ENCODE measurements at places on chromosomes 12 and 14. TPM values are rescaled to one million over a fixed set of nuclear protein-coding genes. Genes with fewer than 3 reads are reported as not detected.
A peak's percentile ranks its signal among the peaks of the same experiment; 100 is the strongest.

Gene SLC25A47
- polyA plus RNA-seq: not detected

Gene TEX22
- polyA plus RNA-seq: 0.05 TPM

Gene MAP1LC3B2
- 0.85 TPM for polyA plus RNA-seq

Gene PKP2
- polyA plus RNA-seq: 0.03 TPM

Gene FBLN5
- 50.4 TPM for polyA plus RNA-seq

Gene REM2
- polyA plus RNA-seq: 0.06 TPM

Gene FAM186B
- 0.10 TPM for polyA plus RNA-seq

Gene ANKRD33
- polyA plus RNA-seq: not detected

- no peak for DNase-seq
Measured at GRCh38 chr12:47817272-47818006, 2.3 kb downstream of the HDAC7 start.

DNA sequence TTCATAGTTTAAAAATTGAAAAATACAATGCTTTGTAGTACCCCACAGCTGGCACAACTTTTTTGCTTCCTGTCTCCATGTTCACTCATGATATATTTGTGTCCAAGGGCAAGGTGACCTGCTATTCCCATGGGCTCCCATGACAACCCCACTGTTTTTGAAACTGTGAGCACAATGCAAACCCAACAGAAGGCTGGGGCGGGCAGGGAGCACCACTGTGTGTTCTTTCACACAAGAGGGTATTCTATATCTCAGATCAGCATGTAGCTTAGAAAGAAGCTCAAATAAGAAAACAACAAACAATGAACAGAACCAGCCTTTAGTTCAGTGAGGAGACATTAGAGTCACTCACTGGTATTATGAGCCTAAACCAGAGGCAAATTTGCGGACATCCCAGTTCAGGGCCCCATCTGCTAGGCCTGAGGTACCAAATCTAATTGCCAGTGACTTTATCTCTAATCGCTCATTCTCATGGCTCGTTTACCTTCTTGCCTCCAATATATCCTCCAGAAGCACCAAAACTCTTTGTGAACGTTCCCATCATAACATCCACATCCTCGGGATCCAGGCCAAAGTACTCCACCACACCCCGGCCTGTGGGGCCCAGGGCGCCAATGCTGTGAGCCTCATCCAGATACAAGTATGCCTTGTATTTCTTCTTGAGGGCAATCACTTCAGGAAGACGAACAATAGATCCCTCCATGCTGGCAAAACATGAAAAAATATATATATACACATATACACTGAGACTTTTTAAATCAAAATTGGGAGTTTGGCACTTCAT, 56.4 kb upstream of the ISM2 start:
- DNase-seq: no peak

DNA sequence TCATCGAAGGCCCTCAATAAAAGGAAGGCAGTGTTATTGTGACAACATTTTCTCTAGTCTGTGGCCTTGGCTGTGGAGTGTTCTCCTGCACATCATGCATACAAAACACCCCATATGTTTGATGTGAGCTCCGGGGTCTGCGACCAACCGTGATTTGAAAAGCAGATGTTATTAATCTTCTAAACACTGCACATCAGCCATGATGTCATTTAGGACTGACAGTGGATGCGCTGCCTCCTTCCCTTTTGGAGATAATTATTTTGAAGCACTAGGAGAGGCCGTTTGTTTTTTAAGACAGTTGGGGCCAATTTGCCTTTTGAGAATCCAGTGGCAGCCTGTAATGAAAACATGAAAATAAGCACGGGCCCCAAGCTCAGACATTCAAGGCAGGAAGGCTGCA, 1041.6 kb downstream of the BCL11B start:
- DNase-seq: no peak

GRCh38 chr12:26678697-26679660, 154.0 kb downstream of the ITPR2 start:
- DNase-seq: peak; percentile 27

- DNase-seq: peak; percentile 23
Measured at GRCh38 chr12:29054858-29055663, 94.0 kb upstream of the FAR2 start.

DNA sequence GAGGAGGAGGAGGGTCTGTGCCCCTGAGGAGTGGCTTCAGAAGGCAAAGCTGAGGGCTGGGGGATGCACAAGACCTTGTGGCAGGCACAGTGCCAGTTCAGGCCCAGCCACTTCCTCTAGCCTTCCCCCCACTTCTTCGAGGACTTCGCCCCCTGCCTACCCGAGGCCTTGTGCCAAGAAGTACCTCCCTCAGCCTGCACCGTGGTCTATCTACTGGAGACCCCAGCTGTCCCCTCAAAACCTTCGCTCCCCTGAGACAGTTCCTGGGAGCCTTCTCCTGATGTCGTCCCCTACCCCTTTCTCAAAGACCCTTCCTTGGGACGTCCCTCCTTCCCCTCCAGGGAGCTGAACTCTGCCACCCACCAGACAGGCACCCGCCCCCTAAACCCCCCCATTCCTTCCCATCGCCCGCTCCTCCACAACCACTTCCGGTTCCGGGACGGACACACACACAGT, 604 bp downstream of the ZNF384 start:
- DNase-seq: no peak

- no peak for DNase-seq
Measured at GRCh38 chr12:104319918-104320626, 16.5 kb downstream of the EID3 start.

GRCh38 chr12:49462083-49462744, 76.6 kb upstream of the KCNH3 start:
- DNase-seq: no peak

DNA sequence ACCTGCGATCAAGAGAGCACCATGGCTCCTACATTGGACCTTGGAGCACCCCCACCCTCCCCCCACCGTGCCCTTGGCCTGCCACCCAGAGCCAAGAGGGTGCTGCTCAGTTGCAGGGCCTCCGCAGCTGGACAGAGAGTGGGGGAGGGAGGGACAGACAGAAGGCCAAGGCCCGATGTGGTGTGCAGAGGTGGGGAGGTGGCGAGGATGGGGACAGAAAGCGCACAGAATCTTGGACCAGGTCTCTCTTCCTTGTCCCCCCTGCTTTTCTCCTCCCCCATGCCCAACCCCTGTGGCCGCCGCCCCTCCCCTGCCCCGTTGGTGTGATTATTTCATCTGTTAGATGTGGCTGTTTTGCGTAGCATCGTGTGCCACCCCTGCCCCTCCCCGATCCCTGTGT, 1.8 kb upstream of the RNU7-1 start:
- DNase-seq: no peak

DNA sequence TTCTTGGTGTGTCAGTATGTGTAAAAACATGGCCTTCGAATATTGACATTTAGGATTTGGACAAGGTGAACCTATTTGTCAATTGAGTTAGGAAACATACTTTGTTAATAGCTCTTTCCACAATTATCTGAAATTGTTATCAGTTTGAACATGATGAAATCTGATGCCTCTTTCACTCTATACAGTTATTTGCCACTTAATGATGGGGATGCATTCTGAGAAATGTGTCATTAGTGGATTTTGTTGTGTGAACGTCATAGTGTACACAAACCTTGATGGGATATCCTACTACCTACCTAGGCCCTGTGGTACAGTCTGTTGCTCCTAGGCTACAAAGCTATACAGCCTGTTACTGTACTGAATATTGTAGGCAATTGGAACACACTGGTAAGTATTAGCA, 4.8 kb downstream of the TULP3 start:
- no peak for DNase-seq

- DNase-seq: no peak
Measured at GRCh38 chr12:52399756-52400155, 6.4 kb downstream of the KRT82 start.

DNA sequence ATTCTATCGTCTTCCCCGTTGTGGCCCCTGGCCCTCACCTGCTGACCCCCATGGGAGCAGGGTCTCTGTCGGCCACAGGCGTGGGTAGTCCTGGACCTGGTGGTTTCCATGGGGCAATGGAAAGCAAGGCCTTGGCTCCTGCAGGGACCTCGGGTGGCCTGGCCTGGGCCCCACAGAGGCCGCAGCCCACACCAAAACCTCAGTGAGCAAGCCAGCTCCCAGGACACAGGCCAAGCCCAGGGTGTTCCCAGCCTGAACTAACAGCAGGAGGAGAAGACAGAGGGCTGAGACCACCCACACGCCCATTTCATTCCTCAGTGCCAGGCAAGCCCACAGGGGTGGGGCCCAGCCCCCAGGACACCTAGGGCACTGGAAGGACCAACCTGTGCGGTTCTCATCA, 16.9 kb downstream of the ABCB9 start:
- no peak for DNase-seq

- peak; percentile 55 for DNase-seq
Measured at GRCh38 chr14:74852922-74853530, 22.9 kb downstream of the PROX2 start.

- peak; percentile 23 for DNase-seq
Measured at GRCh38 chr14:51821822-51822221, 38.6 kb upstream of the GNG2 start.

DNA sequence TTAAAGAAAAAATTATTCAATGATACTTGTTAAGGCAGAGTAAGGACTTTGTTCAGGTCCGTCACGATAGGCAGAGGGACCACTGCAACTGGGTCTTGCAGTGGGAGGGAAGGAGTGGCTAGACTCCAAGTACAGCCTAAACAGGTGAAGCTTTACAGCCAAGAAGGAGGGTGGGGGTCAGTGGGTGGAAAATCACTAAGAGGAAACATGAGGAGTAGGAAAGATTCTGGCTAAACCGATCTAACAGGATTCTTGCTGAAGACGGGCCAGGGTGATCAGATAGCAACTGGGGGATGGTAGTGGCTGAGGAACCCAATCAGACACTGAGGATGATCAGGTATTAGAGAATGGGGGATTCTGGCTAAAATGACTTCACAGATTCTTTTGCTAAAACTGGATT, 100.2 kb downstream of the TTC7B start:
- DNase-seq: no peak

GRCh38 chr12:43824207-43824775, 11.6 kb upstream of the TMEM117 start:
- no peak for DNase-seq

- DNase-seq: peak; percentile 97
Measured at GRCh38 chr14:55103005-55103640, 25.9 kb upstream of the LGALS3 start.

- DNase-seq: no peak
Measured at GRCh38 chr12:57846285-57846576, 298 bp downstream of the CTDSP2 start.

GRCh38 chr14:22561661-22562579, 27.1 kb downstream of the DAD1 start:
- no peak for DNase-seq

- no peak for DNase-seq
Measured at GRCh38 chr12:23221926-23222325, 597.0 kb downstream of the ETNK1 start.

GRCh38 chr12:62694116-62694515, 227.5 kb downstream of the MON2 start:
- DNase-seq: no peak

- DNase-seq: peak; percentile 54
Measured at GRCh38 chr12:25254271-25254880, 3.6 kb upstream of the KRAS start.

All from fibroblast of lung (primary cell).